Hematopoietic multipotent progenitor cell treated with erythropoietin and hydrocortisone succinate and interleukin-3 and kit ligand, for 15 days (in vitro differentiated cells): ENCODE measurements at places on chromosomes 3 and 15.

- DNase-seq: no peak
Observed at GRCh38 chr15:97162805-97163495, 797.6 kb upstream of the ARRDC4 start.

DNA sequence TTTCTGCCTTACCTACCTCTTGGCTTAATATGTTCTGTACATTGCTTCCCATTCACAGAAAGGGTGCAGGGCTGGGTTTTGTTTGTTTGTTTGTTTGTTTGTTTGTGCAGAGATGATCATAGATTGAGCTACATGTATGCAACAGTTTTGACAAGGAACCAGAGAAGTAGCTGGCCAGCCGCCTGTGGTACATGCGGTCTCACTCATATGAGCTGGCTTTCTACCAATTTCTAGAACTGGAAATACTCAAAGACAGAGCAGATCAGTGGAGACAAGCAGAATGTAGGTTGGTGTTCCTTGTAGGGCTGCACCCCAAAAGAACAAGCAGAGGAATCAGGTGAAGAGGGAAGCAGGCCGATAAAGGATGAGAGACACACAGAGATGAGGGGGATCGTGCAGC lies 502.7 kb downstream of the SOX2 start:
- DNase-seq: no peak

GRCh38 chr3:195703776-195704175 lies 17.0 kb upstream of the MUC20 start:
- no peak for DNase-seq

DNA sequence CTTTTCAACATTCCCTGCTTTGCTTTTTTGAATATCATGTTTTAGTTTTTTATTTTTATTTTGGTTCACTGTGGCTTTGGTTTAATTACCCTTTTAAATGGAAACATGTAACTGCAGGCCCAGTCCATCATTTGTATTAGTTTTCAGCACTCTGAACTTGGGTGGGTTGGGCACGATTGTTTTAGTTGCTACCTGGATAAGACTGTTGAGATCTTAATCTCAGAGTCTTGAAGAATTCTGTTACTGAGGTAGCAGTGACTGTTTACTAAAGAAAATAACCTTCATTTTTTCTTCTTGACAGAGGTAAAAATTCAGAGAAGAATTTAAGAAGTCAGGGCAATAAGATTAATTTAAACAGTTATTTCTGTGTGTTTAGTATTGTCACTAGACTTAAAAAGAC lies 15.2 kb downstream of the PLCL2 start:
- no peak for DNase-seq

GRCh38 chr3:193971966-193972365 lies 164.0 kb upstream of the HES1 start:
- no peak for DNase-seq

DNA sequence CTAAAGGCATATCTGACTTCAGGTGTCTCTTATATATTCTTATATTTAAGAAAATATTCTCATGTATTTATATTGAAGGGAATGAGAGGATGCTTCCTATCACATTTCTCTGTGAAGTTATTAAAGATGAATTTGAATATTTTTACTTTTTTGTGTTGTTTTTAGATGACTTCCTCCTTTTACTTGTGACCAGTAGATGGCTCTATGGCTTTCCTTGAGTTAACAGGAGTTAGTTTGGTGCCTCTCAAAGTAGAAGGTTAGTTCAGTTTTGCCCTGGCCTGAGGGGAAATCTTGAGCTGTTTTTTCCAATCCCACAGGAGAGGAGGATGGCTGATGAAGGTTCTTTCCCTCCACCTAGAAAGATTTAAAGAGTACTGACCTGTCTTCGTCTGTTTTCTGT lies 80.7 kb downstream of the SQOR start:
- no peak for DNase-seq

- DNase-seq: no peak
Observed at GRCh38 chr3:178367817-178368617, 168.2 kb upstream of the KCNMB2 start.

GRCh38 chr3:15787526-15787925 lies 10.3 kb downstream of the ANKRD28 start:
- no peak for DNase-seq

DNA sequence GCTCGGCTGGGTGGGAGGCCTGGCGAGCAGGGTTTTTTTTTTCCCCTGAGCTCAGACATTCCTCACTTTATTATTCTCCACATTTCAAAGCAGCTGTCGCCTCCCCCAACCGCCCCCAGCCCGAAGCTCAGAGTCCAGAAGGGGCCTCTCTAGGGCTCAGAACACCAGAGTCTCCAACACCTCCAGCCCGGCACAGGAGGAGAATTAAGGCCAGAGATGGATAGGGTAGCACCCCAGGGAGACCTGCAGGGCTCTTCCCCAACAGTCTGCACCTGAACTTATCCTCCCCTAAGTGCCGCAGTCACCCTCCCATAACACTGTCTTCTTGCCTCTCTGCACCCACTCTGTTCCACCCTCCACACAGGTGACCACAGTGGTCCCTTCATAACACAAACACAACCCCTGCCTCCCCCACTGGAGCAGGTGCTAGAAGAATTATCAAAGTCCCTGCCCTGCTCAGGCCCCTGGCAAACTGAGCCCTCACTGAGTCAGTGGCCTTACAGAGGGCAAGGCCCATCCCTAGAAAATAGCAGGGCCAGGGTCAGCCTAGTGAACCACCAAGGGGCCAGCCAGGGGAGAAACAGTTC lies 14.1 kb downstream of the MYL3 start:
- no peak for DNase-seq
